ENCODE measurements at places on chromosomes 1 and 21.
A peak's percentile ranks its signal among the peaks of the same experiment; 100 is the strongest.

GRCh38 chr1:236615399-236616148 lies 11.3 kb upstream of the HEATR1 start:
- DNase-seq: no peak

- no peak for DNase-seq
Measured at GRCh38 chr1:235246022-235246948, 81.7 kb downstream of the ARID4B start.

DNA sequence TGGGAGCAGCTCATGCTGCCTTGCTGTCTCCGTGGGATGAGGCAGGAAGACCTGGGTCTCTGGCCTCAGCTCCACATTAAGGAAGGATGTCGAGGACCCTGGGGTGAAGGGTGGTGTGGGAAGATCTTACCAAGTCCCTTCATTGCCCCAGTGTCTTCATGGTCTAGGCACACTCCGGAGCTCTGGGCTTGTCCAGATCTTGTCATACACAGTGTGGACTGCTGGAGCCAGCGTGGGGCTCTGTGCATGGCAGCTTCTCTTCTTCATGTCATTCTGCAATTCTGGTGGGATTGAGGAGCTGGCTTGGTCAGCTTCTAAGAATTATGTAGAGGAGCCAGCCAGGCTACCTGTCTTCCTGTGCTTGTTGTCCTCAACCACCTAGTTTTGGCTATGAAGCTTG lies 79.3 kb upstream of the ETV3 start:
- no peak for DNase-seq

- no peak for DNase-seq
Measured at GRCh38 chr1:41388510-41388909, 27.3 kb downstream of the FOXO6 start.

- DNase-seq: no peak
Measured at GRCh38 chr1:1338278-1338677, 7.2 kb downstream of the TAS1R3 start.

- peak; percentile 48 for DNase-seq
Measured at GRCh38 chr1:89671775-89672488, 39.0 kb downstream of the LRRC8C start.

DNA sequence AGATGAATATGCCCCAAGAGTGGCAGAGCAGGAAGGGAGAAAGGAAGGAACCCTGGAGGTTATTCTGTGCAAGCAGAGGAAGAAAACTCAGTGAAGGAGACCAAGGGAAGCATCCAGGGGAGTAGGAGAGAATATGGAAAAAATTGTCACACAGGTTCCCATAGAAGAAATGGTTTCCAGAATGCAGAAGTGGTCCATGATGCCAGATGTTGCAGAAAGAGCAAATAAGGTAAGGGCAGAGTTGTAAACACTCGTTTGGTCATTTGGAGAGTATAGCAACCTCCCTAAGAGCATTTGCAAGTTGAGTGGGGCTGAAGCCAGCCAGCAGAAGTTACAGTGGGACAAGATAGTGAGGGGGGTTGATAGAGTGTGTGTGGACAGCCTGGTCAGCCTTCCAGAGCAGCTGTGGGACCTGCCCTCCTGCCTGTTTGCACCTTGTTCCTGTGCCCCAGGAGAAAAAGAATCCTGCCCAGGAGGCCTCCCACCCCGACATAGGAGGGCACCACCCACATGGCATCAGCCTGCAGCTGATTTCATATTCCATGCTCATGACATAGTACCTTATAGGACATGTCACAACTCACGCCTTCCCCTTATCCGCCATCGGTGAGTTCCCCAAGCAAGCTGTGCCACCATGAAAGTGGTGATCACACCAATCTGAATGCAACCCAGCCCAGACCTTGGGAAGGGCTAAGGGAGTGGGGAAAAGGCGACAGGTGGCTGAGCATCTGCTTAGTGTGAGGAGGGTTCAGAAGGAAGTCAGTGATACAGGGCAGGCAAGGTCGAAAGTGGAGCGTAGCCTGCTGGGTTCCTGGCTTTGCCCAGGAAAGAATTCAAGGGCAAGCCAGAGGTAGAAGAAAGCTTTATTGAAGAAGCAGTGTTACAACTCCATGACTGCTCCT lies 8.2 kb upstream of the NEK2 start:
- DNase-seq: no peak

GRCh38 chr1:8943498-8944405 lies 1.9 kb upstream of the CA6 start:
- DNase-seq: no peak

- DNase-seq: no peak
Measured at GRCh38 chr1:19645411-19646251, 1.5 kb downstream of the NBL1 start.

- DNase-seq: peak; percentile 55
Measured at GRCh38 chr1:241817331-241817792, 30.6 kb upstream of the EXO1 start.

GRCh38 chr1:115364780-115365155 lies 26.7 kb upstream of the NGF start:
- no peak for DNase-seq

- no peak for DNase-seq
Measured at GRCh38 chr1:11777658-11778322, 15.8 kb downstream of the C1orf167 start.

- no peak for DNase-seq
Measured at GRCh38 chr1:56803561-56804156, 15.5 kb downstream of the FYB2 start.

DNA sequence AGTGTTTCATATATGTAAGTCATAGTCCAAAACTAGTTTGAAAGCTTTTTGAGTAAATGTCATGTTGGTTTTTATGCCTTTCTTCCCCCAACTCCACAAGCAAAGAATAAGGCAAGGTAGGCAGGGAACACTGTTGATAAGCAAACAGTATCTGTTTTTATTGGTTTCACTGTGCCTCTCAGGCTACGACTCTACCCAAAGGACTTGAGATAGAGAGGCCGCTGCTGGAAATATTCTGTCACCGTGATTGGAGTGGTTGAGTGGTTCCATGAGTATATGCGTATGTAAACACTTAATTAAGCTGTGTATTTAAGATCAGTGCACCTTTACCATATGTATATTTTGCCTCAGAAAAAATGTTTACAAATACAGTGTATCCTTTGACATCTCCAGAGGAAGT lies 138.1 kb upstream of the KIF26B start:
- DNase-seq: no peak

- DNase-seq: no peak
Measured at GRCh38 chr1:187641907-187642306, 813.2 kb downstream of the PLA2G4A start.

GRCh38 chr1:178575611-178576361 lies 62.9 kb downstream of the TEX35 start:
- DNase-seq: peak; percentile 12

- DNase-seq: no peak
Measured at GRCh38 chr1:42847111-42847595, 740 bp downstream of the ZNF691 start.

- DNase-seq: peak; percentile 50
Measured at GRCh38 chr1:214441119-214441518, 110.3 kb downstream of the PTPN14 start.

DNA sequence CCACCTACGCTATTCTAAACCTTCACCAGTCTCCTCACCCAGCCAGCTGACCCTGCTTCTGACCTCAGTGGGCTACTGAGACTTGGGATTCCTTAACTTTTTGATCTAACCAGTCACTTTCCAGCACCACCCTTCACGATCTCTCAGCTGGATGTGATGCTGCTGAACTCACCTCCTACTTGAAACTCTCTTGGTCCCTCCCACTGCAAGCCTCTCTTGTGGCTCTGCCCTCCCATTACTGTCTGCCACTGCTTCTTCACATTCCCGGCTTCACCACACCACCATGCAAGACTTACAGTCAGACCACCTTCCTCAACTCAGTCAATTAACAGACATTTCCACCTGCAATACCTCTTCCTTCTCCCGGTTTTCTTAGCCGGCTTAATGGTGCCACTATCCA lies 6.3 kb downstream of the TAF5L start:
- DNase-seq: no peak

DNA sequence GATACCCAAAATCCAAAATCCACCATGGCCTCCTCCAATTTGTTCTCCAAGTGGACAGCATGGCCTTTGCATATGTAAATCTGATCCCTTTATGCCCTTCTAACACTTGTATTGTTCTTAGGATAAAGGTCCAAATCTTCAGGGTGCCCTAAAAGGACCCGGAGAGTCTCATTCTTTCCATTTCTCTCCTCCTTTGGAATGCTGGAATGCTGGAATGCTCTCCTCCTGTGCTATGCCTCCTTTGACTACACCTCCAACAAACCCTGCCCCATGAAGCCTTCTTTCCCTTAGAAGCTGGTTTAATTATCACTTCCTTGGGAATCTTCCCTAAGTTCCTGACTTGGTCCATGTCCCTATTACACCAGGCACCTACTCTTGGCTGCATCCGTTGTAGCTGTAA lies 484.8 kb upstream of the RUNX1 start:
- no peak for DNase-seq

- no peak for DNase-seq
Measured at GRCh38 chr1:63921359-63921758, 147.5 kb downstream of the ROR1 start.

DNA sequence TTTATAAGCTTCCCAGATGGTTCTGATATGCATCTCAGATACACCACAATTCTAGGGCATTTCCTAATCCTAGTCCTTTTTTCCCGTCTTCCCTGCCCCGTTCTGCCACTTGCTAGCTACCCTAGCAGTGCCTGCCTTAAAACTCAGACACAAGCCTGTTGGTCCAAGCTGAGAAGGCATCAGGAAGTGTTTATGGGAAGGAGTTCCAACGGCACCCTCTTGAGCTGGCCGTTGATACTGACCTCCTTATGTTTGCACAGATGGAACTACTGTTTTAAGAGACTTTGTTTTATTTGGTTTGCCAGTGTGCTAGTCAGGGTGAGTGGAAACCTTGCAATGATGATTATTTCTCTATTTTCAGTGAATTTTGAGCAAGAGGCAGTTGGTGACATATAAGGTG lies 67.2 kb downstream of the UCK2 start:
- peak; percentile 65 for DNase-seq

DNA sequence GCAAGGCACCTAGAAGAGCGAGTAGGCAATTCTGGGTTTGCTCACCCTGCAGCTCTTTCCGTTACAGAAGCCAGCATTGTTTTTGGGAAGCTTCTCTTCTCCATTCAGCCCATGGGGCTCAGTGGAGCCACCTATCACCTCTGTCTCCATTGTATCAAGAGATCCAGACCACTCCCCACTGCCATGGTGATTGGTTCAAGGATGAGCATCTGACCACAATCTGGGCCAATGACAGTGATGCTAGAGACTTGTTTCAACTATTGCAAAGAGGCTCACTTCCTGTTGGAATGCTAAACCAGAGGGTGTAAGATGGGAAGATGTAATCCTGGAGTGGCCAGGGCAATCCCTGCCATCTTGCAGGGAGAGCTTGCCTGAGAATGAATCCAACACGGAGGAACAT lies 6.6 kb downstream of the SPATA21 start:
- DNase-seq: no peak

GRCh38 chr1:211632808-211633523 lies 42.5 kb downstream of the NEK2 start:
- DNase-seq: no peak

- no peak for DNase-seq
Measured at GRCh38 chr1:182101415-182102042, 40.0 kb upstream of the ZNF648 start.

GRCh38 chr1:154620751-154621150 lies 12.8 kb upstream of the ADAR start:
- DNase-seq: no peak

GRCh38 chr1:12185918-12186678 lies 19.3 kb downstream of the TNFRSF1B start:
- DNase-seq: no peak

GRCh38 chr21:17572431-17572830 lies 40.3 kb downstream of the BTG3 start:
- no peak for DNase-seq

DNA sequence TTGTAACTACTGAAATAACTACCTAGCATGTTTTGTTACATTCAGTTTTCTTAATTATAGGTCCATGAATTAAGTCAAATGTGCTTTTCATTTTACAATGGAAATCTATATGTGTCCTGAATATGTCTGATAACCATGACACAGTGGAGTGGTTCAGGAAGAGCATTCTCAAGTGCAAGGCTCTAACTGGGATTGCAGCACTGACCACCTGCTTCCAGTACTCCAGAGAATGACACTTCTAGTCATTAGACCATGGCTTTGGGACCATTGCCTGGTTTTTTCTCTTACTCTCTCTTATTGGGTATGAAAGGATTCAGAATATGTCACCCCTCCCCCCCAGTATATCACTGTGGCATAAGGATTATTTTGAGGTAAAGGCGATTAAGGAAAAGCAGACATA lies 204.9 kb upstream of the CACYBP start:
- DNase-seq: no peak

DNA sequence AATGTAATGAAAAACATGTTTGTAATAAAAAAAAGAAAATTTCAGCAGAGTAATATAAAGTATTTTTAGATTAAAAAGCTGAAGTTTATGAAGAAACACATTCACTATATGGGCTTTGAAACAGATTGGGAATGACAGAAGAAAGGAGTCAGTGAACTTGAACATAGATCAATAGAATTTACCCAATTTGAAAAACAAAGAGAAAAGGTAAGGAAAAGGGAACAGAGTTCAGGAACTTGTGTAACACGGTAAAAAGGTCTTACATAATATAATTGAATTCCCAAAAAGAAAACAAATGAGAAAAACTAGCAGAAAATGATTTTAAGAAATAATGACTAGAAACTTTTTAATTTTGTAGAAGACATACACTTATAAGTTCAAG lies 206.8 kb downstream of the KCNT2 start:
- DNase-seq: no peak

DNA sequence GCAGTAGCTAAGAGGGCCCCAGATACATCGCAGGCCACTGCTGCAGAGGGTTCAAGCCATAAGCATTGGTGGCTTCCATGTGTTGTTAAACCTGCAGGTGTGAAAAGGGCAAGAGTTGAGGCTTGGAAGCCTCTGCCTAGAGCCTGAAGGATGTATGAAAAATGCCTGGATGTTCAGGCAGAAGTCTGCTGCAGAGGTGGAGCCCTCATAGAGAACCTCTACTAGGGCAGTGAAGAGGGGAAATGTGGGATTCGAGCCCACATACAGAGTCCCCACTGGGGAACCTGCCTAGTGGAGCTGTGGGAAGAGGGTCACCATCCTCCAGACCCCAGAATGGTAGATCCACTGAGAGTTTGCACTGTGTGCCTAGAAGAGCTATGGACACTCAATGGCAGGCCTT lies 30.6 kb upstream of the ADGRL4 start:
- no peak for DNase-seq

GRCh38 chr1:78061825-78062523 lies 16.2 kb downstream of the GIPC2 start:
- DNase-seq: peak; percentile 83

GRCh38 chr1:209561532-209561931 lies 22.0 kb upstream of the CAMK1G start:
- DNase-seq: no peak
